Activated T-cell treated with anti-CD3 and anti-CD28 coated beads, Interleukin-2, amount 50 U/mL, for 24 hours (primary cell): ENCODE measurements at places on chromosomes 5 and 9.

- DNase-seq, result no peak
These were observed 50.6 kb downstream of the SIL1 start for GRCh38 chr5:139147483-139148087.

DNA sequence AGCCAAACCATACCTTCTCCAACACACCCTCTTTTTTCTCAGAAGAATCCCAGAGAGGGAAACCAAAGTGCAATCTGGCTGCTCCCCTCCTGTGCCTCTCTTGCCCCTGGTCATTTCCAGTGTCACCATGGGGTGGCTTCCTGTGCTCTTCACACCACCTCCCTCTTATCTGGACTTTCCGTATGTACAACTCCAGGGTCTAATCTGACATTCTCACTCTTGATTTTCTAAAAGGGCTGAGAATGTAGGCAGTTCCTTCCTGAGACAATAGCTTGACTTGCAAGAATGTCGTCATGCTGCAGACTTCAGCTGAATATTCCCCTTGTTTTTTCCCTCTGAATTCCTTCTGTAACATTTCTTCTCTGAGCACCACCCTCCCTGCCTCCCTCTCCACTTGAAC is 110.2 kb downstream of the FBXL7 start:
- DNase-seq, result no peak

GRCh38 chr9:93097511-93098201 is 1.6 kb downstream of the CARD19 start:
- DNase-seq, result no peak

- DNase-seq, result no peak
These were observed 7.6 kb downstream of the KDM4C start for GRCh38 chr9:6765396-6765795.

GRCh38 chr5:91925249-91925648 is 542.1 kb upstream of the ARRDC3 start:
- DNase-seq, result no peak
